ENCODE measurements at places on chromosomes 16 and 17. TPM values are rescaled to one million over a fixed set of nuclear protein-coding genes. Genes with fewer than 3 reads are reported as not detected.
A peak's percentile ranks its signal among the peaks of the same experiment; 100 is the strongest.

- peak overlapping the region; percentile 82 for H3K4me3 ChIP-seq
- DNase-seq: no peak
These were observed 881 bp downstream of the MLLT6 start for GRCh38 chr17:38705803-38706504.

DNA sequence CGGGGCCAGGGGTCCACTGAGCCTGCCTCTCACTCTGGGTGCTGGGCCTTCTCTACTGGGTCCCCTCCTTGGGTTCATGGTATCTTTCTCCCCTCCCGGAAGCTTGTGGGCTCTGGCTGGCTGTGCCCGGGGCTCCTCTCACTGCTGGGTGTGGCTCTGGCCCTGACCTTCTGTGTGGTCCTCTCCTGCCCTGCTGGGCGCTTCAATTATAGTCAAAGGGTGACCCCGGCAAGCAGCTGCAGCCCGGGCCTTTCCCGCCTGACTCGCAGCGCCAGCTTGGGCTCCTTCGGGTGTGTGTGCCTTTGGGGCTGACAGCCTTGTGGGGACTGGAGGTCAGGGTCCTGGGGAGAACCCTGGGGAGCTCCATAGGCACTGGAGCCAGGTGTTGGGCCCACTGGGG lies 54.2 kb upstream of the PVALEF start:
- DNase-seq: no peak
- no peak overlapping the region for H3K27ac ChIP-seq
- no peaks in the 10 kb centered on the region for H3K36me3 ChIP-seq
- H3K4me1 ChIP-seq: no peaks in the 10 kb centered on the region

GRCh38 chr16:72055911-72056310 lies 1.6 kb downstream of the HP start:
- H3K27ac ChIP-seq: no peak overlapping the region
- no peaks in the 10 kb centered on the region for H3K4me1 ChIP-seq
- no peak overlapping the region for H3K4me3 ChIP-seq
- no peak for DNase-seq
- H3K36me3 ChIP-seq: no peaks in the 10 kb centered on the region
- no peaks in the 10 kb centered on the region for H3K27me3 ChIP-seq

DNA sequence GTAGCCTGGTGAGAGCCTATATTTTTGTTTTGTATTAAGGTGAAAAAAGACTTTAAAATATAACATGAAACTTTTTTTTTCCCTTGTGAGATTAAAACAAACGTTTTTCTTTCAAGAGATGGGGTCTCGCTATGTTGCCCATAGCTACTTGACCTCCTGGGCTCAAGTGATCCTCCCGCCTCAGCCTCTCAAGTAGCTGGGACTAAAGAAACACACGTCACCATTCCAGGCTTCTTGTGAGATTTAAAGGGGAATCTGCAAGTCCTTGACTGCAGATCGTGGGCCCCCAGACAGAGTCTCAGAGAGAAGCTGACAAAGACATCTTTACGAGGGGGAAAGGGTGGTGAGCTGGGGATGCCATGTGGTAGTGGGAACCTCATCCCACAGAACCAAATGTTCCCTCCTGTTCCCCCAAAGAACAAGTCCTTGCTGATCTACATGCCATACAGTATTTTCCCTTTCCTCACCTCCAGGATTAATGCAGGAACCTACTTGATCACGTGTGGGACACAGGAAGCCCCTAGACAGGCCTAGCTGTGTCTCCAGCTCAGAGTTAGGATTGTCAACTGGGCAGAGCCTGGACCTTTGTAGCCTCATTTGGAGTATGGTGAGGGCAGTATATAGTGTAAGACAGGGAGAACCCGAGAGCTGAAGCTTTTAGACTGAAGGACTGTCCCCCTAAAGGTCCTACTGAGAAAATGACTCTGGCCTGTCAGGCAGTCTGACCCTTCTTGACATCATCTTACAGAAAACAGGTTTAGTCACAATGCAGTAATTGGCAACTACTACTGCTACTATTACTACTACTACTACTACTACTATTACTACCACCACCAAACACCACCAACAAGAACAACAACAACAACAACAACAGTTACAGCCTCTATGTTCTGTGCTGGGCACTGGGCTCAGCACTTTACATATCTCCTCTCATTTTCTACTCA lies 4.1 kb downstream of the MAP3K14 start:
- no peaks in the 10 kb centered on the region for H3K27me3 ChIP-seq
- peak overlapping the region; percentile 18 for H3K4me3 ChIP-seq
- peaks cover 82% of the 10 kb centered on the region for H3K4me1 ChIP-seq
- peak overlapping the region; percentile 93 for H3K27ac ChIP-seq
- DNase-seq: no peak
- H3K36me3 ChIP-seq: peaks cover 23% of the 10 kb centered on the region

GRCh38 chr16:3295783-3296182 lies 9.4 kb downstream of the TIGD7 start:
- no peak for DNase-seq
- no peak overlapping the region for H3K27ac ChIP-seq
- H3K36me3 ChIP-seq: peaks cover 20% of the 10 kb centered on the region
- H3K27me3 ChIP-seq: no peaks in the 10 kb centered on the region
- no peaks in the 10 kb centered on the region for H3K4me1 ChIP-seq

DNA sequence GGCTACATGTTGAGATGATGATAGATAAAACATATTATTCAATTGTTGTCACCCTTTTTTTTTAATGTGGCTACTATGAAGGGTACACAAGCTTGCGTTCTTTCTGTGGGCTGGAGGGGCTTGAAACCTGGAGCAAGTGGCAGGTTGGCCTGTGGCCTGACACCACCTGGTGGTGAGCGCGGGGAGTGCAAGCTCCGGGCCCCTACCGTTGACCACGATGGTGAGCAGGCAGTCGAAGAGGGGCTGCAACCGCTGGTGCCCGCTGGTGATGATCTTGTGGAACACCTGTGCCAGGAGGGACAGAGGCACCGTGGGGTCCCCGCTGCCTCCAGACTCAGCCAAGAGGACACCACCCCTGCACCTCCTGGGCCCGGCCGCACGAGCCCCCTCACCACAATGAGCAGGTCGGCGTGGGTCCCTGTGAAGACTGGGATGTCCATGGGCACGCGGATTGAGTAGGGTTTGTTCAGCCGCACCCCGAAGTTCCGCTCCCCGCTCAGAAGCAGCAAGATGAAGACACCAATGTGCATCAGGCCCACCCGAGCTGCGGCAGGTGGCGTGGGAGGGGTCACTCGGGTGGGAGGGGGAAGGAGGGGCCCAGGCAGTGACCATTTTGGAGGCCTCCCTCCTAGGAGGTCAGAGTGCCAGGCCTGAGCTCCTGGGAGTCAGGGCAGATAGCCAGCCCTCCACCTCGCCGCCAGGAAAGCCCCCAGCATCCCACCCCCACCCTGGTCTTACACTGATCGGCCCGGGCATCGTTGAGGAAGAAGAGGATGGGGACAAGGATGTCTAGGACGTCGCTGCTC lies 14.4 kb downstream of the HID1 start:
- no peaks in the 10 kb centered on the region for H3K36me3 ChIP-seq
- H3K27me3 ChIP-seq: no peaks in the 10 kb centered on the region
- no peaks in the 10 kb centered on the region for H3K4me1 ChIP-seq

GRCh38 chr16:85853547-85854545 lies 45.1 kb upstream of the IRF8 start:
- no peak for DNase-seq
- no peak overlapping the region for H3K27ac ChIP-seq
- H3K4me1 ChIP-seq: no peaks in the 10 kb centered on the region
- H3K36me3 ChIP-seq: no peaks in the 10 kb centered on the region

DNA sequence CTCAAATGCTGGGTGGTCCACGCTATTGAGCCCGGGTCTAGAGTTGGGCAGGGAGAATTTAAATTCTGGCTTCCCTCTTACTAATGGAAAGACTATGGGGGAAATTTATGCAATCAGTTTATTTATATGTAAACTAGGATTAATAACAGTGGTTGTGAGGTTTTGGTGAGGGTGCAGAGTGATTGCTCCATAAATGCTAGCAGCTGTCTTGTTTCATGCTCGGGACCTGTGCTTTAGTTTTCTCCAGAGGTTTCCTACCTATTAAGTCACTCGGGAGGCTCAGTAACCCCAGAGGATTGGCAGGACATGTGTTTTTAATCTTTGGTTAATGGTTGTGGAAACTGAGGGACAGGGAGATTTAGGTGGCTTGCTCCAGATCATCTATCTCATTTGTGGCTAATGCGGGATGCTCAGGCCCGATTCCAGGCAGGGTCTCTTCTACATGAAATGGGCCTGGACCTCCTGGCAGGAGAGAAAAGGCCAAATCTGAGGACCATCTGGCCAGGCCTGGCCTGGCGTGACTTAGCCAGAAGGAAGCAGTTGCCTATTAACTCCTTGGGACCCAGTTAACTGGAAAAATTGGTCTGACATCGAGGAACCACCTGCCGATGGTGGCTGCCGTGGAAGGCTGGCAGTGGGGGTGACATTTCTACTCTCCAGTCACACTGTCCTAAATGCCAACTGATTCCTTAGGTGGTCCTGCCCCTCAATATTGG lies 2.1 kb downstream of the PRCD start:
- peaks cover 7% of the 10 kb centered on the region for H3K4me1 ChIP-seq
- H3K27ac ChIP-seq: no peak overlapping the region
- no peaks in the 10 kb centered on the region for H3K36me3 ChIP-seq

DNA sequence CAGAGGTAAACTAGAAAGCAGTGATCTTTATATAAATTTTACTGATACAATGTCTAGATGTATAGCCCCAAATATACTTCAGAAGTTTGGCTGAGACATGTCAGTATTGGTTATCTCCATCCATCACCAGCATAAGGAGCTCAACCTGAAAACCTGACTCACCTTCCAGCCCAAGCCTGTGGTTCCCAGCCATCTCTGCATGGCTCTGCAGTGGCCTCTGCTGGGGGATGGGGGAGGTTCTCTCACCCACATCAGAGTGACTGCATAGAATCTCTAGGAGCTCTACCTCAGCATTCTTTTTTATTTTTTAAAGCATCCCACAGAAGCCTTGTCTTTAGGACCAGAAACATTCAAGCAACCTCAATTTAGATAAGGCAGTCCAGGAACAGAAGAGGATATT lies 27.3 kb downstream of the USP7 start:
- peaks cover 31% of the 10 kb centered on the region for H3K4me1 ChIP-seq
- no peak overlapping the region for H3K4me3 ChIP-seq
- peaks cover 3% of the 10 kb centered on the region for H3K36me3 ChIP-seq
- H3K27ac ChIP-seq: no peak overlapping the region

GRCh38 chr16:69112285-69113129 lies 7.1 kb downstream of the HAS3 start:
- DNase-seq: no peak
- no peak overlapping the region for H3K27ac ChIP-seq
- peaks cover 22% of the 10 kb centered on the region for H3K36me3 ChIP-seq
- peaks cover 22% of the 10 kb centered on the region for H3K27me3 ChIP-seq
- no peak overlapping the region for H3K4me3 ChIP-seq

- no peak overlapping the region for H3K4me3 ChIP-seq
- no peak overlapping the region for H3K27ac ChIP-seq
- no peaks in the 10 kb centered on the region for H3K36me3 ChIP-seq
- no peak for DNase-seq
These were observed 478.6 kb downstream of the MAF start for GRCh38 chr16:79121906-79122305.

- no peaks in the 10 kb centered on the region for H3K36me3 ChIP-seq
- H3K4me3 ChIP-seq: no peak overlapping the region
- H3K27me3 ChIP-seq: no peaks in the 10 kb centered on the region
- peaks cover 24% of the 10 kb centered on the region for H3K4me1 ChIP-seq
- no peak overlapping the region for H3K27ac ChIP-seq
- DNase-seq: no peak
These were observed 38.1 kb downstream of the SOCS1 start for GRCh38 chr16:11217651-11218603.

DNA sequence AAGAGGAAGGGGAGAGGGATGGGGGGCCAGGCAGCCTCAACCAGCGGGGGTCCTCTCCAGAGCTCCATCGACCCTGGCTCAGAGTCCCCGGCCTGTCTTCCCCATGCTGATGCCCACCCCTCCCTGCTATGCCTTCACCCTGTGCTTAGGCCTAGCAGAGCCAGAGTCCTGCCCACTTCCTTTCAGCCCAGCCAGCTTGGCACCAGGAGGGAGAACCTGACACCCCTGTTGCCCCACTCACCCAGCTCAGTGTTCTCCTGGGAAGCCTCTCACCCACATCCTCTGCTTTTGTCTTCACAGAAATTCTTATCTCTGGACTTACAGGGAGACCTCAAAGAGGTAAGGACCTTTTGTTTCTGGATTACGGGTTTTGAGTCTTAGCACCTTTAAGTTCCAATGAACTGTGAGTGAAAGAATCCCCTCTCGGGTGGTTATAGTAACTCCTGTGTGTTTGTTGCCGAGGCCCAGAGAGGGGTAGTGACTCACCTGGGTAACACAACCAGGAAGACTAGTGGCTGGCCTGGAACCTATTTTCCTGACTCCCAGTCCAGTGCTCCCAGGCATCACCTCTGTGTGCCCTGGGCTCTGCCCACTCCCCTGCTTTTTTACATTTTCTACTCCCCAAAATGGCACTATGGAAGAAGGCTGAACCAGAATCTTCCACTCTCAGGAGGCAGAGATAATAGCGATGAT lies 53.3 kb downstream of the CES1 start:
- H3K36me3 ChIP-seq: no peaks in the 10 kb centered on the region
- no peak for DNase-seq

- H3K4me1 ChIP-seq: no peaks in the 10 kb centered on the region
- H3K36me3 ChIP-seq: no peaks in the 10 kb centered on the region
- no peaks in the 10 kb centered on the region for H3K27me3 ChIP-seq
- no peak overlapping the region for H3K27ac ChIP-seq
- no peak for DNase-seq
These were observed 719.0 kb downstream of the KCNJ18 start for GRCh38 chr17:22411185-22411784.

GRCh38 chr17:27978689-27979175 lies 63.7 kb upstream of the NLK start:
- no peaks in the 10 kb centered on the region for H3K36me3 ChIP-seq
- DNase-seq: no peak
- no peak overlapping the region for H3K4me3 ChIP-seq

- no peaks in the 10 kb centered on the region for H3K4me1 ChIP-seq
- no peaks in the 10 kb centered on the region for H3K27me3 ChIP-seq
- H3K27ac ChIP-seq: no peak overlapping the region
These were observed 605.4 kb upstream of the KIF2B start for GRCh38 chr17:53217311-53217710.

DNA sequence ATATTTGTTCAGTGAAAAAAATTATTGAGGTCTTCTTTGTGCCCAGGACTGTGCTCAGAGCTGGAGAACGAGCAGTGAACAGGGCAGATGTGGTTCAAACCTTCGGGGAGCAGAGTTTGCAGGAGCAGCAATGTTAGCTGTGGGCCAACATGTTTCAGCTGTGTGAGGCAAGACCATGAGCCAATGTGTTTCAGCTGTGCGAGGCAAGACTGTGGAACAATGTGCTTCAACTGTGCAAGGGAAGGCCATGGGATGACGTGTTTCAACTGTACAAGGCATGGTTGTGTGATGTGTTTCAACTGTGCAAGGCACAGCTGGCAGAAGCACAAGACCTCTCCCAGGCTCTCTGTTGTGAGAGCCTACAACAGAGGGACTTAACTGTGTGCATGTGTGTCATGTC lies 35.2 kb upstream of the SDK2 start:
- no peaks in the 10 kb centered on the region for H3K36me3 ChIP-seq
- no peak for DNase-seq
- no peaks in the 10 kb centered on the region for H3K4me1 ChIP-seq
- H3K27me3 ChIP-seq: no peaks in the 10 kb centered on the region
- no peak overlapping the region for H3K27ac ChIP-seq
- no peak overlapping the region for H3K4me3 ChIP-seq

GRCh38 chr16:2955438-2955778 lies 8.7 kb upstream of the KREMEN2 start:
- H3K36me3 ChIP-seq: no peaks in the 10 kb centered on the region
- H3K4me3 ChIP-seq: no peak overlapping the region
- DNase-seq: no peak
- H3K4me1 ChIP-seq: no peaks in the 10 kb centered on the region
- no peaks in the 10 kb centered on the region for H3K27me3 ChIP-seq

The SLFN12 gene
- 9.7 TPM for total RNA-seq

The CD19 gene
- 2.8 TPM for total RNA-seq

The ZNF750 gene
- 3.9 TPM for total RNA-seq

The ZNF319 gene
- 1.7 TPM for total RNA-seq

The PDILT gene
- not detected for total RNA-seq

The P3H4 gene
- 4.1 TPM for total RNA-seq

The LYRM9 gene
- 3.8 TPM for total RNA-seq

The SMIM22 gene
- 3.9 TPM for total RNA-seq

Measured in thymus (tissue), 14 donors.